IPS-NIHi11 (cell line): ENCODE measurements at places on chromosomes 3 and 15.

- DNase-seq, result peak; percentile 40
Measured at GRCh38 chr3:134651347-134652041, 672 bp upstream of the KY start.

GRCh38 chr3:36804295-36805055 is 40.1 kb upstream of the DCLK3 start:
- peak; percentile 27 for DNase-seq

DNA sequence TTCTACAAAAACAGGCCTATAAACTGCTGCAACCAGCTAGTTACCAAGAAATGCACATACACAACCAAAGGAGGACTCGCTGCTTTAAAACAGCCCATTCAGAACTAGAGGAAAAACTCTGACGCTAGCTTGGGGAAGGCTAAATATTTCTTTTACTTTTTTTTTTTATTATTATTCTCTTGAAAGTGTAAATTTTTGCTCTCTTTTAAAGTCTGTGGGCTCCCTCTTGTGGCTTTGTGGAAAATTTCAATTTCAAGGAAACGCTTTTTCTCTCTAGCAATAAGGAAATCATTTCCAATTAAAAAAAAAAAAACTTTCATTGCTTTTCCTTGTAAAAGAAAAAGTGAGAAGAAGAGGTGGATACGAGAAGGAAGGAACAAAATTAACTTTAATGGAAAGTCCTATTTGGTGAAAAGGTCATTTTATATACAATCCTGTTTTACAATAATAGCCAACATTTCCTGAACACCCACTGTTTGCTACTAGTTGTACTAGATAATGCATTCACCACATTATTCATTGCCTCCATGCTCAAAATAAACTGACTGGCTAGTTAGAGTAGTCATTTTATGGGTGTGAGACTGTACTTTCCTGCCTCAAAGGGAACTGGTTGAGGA is 51.2 kb upstream of the SAMMSON start:
- DNase-seq, result peak; percentile 19

DNA sequence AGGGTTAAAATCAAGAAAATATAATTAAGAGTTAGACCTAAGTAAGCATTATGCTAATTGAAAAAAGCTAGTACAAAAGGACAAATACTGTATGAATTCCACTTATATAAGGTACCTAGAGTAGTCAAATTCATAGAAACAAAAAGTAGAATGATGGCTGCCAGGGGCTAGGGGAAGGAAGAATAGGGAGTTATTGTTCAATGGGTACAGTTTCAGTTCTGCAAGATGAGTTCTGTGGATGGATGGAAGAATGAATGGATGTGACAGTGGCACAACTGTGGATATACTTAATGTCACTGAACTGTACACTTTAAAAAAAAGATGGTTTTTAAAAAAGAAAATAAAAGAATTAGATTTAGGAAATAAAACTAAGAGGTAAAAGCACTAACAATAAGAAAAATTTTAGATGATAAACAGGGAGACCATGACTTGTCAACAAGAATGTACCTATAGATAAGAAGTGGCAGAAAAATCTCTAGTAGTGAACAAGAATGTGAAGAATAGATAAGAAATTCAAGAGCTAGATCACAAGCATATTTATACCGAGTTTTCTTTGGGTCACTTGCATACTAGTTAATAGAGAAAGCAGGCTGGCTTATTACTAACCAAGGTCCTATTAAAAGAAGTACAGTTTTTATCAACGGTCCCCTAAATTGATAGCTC is 5.5 kb downstream of the IFT80 start:
- DNase-seq, result no peak

GRCh38 chr3:42996633-42997075 is 17.5 kb downstream of the GASK1A start:
- no peak for DNase-seq

GRCh38 chr3:27141668-27142067 is 227.5 kb downstream of the NEK10 start:
- DNase-seq, result no peak

- DNase-seq, result no peak
Measured at GRCh38 chr3:180594631-180595558, 7.1 kb upstream of the TTC14 start.

DNA sequence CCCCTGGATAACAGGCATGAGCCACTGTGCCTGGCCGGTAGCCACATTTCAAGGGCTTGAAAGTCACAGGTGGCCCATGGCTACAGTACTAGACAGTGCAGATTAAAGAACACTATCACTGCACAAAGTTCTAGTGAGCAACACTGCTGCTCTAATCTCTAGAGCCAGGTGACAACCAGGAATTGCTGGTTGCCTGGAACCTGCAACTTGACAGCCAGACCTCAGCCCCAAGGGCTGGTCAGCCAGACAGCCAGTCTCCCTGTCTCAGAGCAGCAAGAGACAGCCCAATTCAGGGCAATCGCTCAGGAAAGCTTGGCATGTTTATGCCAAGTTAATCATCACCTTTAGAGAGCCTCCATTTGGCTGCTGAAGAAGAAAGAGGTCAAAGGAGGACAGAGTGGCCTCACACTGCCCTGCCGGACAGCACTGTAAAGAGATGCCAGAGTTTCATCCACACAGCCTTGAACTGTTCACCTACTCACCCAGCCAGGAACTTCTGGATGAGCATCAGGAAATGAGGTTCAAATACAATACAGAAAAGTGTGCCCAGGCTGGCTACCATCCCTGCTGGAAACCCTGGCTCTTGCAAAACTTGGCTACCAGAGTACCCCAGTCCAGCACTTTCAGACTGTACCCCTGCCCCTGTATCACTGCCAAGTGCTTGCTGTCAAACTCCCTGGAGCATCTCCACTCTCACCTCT is 6.0 kb downstream of the CCDC12 start:
- no peak for DNase-seq
